Bladder microvascular endothelial cell (primary cell): ENCODE measurements at places on chromosomes 3 and 15. TPM values are rescaled to one million over a fixed set of nuclear protein-coding genes. Genes with fewer than 3 reads are reported as not detected.

The ATP13A5 gene
- total RNA-seq, result not detected in 2 replicates

The TRIM59 gene
- 17.9 and 20.1 TPM in 2 replicates for total RNA-seq

The CA12 gene
- total RNA-seq, result 0.25 and 0.32 TPM in 2 replicates

The SLC12A1 gene
- total RNA-seq, result not detected in 2 replicates

The SPINK8 gene
- total RNA-seq, result not detected in 2 replicates

The TMC3 gene
- total RNA-seq, result not detected in 2 replicates

The TLR9 gene
- total RNA-seq, result under 0.01 and 0.06 TPM in 2 replicates

The CKMT1A gene
- total RNA-seq, result not detected in 2 replicates

The AEN gene
- 51.0 and 80.6 TPM in 2 replicates for total RNA-seq

The PDZRN3 gene
- 0.19 TPM in 1 of 2 replicates, not detected in the other for total RNA-seq

The CLDN18 gene
- not detected in 2 replicates for total RNA-seq

The SCAMP5 gene
- total RNA-seq, result 5.3 and 5.9 TPM in 2 replicates

The PARP3 gene
- 12.3 and 15.5 TPM in 2 replicates for total RNA-seq

The CX3CR1 gene
- not detected in 2 replicates for total RNA-seq

The ECE2 gene
- total RNA-seq, result not detected in 2 replicates

The IRAK2 gene
- total RNA-seq, result 22.5 and 44.3 TPM in 2 replicates

The GOLGA8Q gene
- 0.32 and 0.76 TPM in 2 replicates for total RNA-seq
